ENCODE measurements at places on chromosomes 11 and 22.

- DNase-seq = no peak
Measured at GRCh38 chr11:35549787-35550186, 24.4 kb upstream of the PAMR1 start.

- no peak for DNase-seq
Measured at GRCh38 chr11:36306888-36307287, 10.8 kb downstream of the PRR5L start.

DNA sequence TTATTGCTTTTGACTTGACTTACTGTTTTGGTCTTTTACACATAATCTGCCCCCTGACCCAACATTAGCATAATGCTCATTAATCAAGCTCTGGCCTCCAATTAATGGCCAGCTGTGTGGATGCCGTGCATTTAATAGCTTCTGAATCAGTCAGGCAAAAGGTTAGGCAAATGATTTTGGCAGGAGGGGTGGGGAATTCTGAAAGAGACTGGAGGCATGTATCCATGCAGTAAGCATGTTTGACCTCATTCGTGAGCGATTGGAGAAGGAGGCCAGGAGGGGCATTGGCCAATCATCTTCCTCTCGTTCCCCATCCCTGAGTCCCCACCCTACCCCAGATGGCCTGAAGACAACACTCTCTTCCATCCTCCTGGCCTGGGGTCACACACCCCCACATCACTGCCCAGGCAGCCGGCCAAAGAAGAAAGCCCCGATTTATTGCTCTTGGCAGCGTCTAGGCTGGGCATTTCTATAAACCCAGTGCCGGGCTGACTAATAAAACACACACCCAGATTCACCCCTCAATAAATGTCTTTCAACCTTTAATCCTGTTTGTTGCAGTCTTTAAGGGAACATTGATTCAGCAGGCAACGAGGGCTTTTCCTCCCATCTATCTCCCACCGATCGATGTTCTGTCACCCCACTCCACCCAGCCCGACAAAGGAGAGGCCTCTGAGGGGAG, 150.0 kb downstream of the OPCML start:
- DNase-seq = no peak

DNA sequence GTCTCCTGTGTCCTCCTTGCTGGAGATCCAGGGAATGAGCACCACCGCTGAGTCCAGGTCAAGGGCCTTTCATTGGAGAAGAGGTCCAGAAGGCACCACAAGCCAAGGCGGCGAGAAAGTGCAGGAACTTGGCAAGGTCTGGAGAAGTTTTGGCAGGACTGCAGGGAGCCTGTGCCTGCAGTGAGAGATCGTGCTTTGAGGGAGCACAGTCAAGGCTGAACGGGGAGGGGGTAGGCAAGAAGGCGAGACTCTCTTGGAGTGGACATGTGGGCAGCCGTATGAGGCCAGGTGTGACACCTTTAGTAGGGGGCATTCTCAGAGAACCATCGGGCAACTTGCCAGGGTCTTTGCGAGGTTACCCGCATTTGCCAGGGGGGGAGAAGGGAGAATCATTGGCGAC, 30.5 kb downstream of the LRRC10B start:
- DNase-seq = no peak

DNA sequence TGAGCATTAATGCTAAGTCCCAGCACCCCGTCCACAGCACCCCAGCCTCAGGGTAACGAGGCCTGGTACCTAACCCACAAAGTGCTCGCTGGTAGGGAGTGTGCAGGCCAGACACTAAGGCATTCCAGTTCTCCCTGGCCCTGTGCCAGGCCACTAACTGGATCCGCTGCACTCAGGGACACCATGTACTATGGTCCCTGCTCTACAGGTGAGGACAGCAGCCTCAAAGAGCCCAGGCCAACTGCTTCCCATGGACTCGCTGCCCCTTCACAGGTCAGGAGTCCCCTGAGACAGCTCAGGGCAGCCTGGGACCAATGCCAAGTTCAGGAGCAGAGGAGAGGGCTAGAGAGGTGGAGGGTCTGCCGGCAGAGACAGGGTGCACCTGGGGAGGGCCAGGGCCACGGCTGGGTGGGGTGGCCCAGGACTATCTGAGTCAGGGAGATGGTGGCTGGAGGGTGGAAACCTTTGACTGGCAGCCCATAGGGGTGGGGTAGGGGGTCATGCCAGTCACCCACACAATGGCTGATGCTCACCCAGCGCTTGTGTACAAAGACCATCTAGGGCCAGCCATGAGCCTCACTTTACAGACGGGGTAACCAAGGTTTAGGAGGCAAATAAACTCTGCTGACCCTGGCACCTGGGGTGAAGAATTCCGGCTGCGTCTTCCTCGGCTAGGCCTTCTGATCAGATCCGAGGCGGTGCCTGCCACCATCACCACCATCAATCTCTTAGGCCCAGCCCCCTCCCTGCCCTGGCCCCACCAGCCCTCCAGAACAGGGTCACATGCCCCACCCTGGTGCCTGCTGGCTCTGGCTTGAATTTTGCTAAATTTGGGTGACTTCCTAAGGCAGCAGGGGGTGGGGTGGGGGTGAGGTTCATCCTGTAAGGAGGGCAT, 5.6 kb downstream of the OSBPL5 start:
- no peak for DNase-seq

DNA sequence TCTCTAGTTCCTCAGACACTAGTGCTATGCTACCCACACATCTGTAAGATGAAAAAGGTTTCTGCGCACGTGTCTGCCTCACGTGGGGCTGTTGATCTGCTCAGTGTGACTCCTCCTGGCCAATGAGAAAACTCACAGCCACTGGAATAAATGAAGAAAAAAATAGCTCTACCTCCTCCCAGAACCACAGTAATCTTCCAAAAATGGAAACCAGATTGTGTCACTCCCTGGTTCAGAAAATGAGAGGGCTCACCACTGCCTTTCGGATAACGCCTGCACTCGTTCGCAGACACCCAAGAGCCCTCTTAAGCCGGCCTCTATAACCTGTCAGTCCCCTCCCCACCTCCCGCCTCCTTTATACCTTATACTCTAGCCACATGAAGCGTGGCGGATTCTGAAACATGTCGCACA, 5.1 kb downstream of the APBB1 start:
- peak; percentile 80 for DNase-seq

- no peak for DNase-seq
Measured at GRCh38 chr11:61999141-61999975, 31.9 kb upstream of the FTH1 start.

- no peak for DNase-seq
Measured at GRCh38 chr11:73998846-73999575, 9.9 kb downstream of the UCP3 start.

GRCh38 chr11:77589521-77590193, at the start of gene AQP11:
TSS of gene AQP11 (plus strand) at chr11:77589953. CDS start at chr11:77589993, 40 bp downstream.
- peak; percentile 57 for DNase-seq
